NCI-H2171 (cell line): ENCODE measurements at places on chromosomes 12 and 14.

- no peak for DNase-seq
Measured at GRCh38 chr14:54854181-54854580, 48.4 kb downstream of the GCH1 start.

DNA sequence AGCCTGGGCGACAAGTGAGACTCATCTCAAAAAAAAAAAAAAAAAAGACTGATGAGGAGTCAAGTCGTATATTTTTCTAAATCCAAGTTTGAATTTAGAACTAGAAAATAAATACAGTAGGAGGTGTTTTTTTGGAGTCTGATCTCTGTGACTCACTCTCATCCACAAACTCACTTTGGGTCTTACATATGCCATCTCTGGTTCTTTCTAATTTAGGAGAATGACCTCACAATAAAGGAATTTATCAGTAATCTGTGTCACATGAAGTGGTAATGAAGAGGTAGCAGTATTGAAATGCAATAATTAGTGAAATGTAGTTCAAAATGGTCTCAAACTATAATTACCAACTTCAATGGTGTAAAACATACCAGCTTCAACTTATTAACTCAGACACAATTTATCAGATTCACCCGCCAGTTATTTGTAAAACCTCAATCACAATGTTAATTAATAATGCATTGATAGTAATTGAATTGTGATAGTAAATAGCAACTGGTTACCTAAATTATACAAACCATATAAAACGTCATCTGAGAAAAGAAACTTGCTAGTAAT lies 4.4 kb upstream of the CFL2 start:
- DNase-seq: no peak

DNA sequence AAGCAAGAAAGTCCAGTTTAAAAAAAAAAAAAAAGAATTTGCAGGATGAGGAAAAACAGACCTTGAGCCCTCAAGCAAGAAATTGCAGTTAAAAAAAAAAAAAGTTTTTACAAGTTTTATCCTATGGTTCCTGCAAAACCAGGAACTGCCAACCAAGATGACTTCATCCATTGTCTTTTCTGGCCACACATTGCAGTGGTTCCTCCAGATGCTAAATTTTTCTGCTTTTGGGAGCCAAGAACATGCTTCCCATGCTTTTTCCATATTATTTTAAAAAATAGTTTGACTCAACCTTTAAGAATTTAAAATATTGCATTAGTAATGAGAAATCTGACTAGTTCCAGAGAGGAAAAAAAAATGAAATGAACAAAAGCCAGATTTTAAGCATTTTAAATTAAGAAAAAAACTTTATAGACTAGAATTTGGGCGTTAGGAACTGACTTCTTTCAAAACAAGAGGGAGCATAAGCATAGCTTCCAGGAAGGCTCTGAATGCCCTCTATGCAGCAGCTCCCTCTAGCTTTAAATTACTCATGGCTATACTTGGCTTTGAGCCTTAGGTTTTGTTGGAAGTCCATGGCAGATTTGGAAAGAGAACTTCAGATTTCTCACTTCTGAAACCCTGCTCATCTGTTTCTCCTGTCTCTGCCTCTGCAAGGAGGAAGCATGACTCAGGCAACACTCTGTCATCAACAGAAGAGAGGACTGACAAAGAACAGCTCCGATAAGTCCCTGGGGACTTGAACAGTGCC lies 124.5 kb downstream of the GPR65 start:
- no peak for DNase-seq

GRCh38 chr12:121796855-121797751 lies 3.6 kb upstream of the RHOF start:
- no peak for DNase-seq

DNA sequence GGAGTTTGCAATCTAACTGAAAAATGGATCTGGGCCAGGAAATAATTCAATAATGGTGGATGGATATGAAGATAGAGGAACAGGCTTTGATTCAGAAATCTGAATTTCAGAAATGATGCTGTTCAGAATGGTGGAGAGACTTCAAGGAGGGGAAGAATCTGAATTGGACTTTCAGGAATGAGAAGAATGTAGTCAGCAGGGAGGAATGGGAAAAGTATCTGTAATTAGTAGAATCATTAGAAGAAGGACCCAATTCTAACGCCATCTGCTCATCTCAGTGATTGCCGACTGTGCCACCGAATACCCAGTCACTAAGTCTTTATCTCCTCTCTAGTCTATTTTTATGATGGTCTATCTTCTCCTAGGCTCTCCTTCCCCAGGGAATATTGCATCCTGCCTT lies 363.2 kb downstream of the GALC start:
- no peak for DNase-seq

DNA sequence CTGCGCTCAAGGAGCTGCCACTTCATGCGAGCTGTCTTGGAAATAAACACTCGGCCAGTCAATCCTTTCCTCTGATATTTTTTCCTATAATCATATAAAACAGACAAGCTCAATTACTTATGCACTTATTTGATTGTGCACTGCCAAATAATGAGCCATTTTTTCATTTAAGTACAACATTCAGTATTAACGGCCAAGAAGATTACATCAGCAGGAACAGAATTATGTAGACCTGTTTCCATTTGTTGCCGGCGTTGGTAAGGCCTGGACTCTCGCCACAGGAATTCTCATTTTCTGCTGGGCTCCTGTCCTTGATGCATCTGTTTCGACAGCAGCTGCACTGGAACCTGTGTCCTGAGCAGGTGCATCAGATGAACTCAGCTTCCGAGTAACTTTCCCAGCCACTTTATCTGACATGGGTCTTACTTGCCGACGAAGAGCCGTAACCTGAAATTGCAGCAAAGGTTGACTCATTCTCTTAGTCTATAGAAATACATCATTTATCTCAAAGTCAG lies 110.2 kb downstream of the KIF21A start:
- DNase-seq: no peak

DNA sequence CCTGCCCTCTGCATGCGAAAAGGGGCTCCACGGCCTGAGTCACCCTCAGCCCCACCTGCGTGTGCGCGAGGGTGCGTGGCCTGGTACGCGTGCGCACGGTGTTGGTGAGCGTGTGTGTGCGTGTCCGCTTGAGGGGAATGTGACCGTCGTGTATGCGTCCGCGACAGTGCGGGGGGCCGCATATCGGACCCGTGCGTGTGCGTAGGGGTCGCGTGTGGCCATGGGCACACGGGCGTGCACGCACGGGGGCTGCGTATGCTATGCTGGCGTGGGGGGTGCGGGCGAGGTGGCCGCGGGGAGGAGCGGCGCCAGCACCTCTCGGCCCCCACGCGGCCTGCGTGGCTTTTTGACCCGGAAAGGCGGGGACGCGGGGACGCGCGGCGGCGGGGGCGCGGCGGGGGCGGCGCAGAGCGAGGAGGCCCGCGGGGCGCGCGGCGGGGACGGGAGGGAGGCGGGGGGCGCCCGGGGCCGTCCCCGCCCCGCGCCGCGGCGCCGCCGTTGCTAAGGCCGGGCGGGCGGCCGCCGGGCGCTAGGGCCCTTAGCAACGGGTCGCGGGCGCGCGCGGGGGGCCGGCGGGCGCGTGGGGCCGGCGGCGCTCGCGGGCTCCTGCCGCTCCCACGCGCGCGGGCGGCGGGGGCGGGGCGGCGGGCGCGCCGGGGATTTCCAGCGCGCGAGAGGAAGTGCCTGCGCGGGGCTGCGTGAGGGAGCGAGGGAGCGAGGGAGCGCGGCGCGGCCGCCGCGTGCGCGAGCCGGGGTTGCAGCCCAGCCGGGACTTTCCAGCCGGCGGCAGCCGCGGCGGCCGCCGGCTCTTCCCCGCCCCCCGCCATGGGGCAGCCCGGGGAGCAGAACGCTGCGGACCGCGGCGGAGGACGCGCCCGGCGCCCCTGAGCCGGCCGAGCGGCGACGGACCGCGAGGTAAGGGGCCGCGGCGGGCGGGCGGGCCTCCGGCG lies at the start of gene TRAF3:
TRAF3 (plus strand) TSS at position 689 of the 950 bp plus-strand sequence. CDS start 92,753 bp downstream, outside the sequence.
- peak; percentile 23 for DNase-seq

DNA sequence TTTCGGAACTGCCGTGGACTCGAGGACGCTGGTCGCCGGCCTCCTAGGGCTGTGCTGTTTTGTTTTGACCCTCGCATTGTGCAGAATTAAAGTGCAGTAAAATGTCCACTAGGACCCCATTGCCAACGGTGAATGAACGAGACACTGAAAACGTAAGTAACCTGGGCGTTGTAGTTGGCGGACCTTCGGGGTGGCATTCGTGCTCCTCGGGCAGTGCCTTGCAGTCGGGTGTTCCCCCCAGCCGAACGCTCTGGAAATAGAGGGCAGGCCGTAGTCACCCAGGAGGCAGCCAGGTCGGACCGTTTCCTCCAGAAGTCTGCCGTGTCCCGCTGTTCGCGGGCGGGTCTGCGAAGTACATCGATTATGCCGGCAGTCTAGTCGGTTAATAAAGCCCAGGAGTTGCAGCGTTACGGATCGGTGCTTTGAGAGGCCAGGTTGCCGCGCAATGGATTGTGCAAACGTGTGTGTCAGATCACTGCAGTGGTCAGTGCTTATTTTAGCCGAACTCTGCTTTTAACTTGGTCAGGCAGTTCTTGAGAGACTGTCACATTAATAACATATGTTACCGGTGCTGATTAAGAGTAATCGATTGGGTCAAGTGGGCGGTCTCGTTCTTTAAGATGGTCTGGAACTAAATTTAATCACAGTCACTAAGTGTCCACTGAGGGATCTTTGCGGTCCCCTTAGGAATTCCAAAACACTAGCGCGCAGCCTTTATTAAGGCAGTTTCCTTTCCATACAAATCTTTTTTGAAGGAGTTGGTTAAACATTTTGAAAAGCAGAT lies 906 bp downstream of the MARK3 start:
- peak; percentile 21 for DNase-seq

GRCh38 chr14:106766145-106766544 lies 1239.8 kb downstream of the TMEM121 start:
- DNase-seq: no peak

DNA sequence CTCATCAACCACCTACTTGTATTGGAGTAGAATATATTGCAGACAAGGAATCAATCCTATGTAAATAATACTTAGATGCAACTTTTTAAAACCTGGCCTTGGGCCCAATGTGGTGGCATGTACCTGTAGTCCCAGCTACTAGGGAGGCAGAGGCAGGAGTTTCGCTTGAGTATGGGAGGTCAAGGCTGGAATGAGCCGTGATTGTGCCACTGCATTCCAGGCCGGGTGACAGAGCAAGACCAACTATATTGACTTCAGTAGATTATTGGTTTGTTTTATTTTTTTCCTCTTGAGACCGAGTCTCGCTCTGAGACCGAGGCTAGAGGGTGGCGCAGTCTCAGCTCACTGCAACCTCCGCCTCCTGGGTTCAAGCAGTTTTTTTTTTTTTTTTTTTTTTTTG lies 3.6 kb downstream of the LARP4 start:
- no peak for DNase-seq

DNA sequence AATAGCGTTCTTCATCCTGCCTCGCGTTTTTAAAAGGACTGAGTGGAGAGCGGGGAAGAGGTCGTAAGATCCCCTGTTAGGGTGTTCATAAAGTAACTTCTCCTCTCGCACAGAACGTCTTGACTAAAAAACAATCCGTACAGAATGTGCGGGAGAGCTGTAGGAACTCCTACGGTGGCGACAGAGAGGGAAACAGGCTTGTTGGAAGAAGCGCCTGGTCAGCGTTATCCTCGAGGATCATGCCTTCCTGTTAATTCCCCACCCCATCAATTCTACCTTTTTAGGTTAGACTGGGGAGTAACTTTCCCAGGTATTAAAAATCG lies 399 bp upstream of the WASHC4 start:
- DNase-seq: no peak

DNA sequence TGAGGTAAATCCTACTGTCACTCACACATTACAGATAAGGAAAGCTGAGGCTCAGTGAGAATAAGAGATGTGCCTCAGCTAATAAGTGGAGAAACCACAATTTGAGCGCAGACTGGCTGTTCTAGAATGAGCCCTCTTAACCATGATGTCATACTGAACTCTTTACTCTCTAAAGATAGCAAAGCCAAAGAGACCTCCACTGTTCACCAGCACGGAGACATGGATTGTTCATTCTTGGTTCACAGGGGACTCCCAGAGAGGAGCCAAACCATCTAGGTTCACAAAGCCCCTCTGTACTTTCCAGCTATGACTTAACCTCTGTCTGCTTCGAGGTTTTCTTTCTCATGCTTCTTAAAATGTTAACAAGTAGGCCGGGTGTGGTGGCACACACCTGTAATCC lies 32.7 kb upstream of the YARS2 start:
- DNase-seq: no peak

- DNase-seq: no peak
Measured at GRCh38 chr12:46519407-46519806, 146.8 kb upstream of the SLC38A2 start.

DNA sequence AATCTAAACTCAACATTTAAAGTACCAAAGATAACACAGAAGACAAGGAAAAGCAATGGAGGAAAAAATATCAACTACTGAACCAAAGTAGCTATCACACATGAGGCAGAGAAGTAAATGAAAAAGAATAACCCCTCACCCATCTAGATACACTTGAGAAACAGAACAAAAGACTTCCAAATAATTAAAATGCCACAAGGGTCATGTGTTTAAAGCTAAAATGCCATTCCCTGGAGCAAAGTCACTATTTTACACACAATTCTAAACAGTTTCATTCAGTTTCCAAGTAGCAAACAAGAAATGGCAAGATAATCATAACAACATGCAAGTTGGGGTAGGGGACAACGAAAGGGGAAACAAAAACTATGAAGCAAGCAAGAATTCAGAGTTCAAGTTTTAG lies 12.0 kb downstream of the OSBPL8 start:
- no peak for DNase-seq

DNA sequence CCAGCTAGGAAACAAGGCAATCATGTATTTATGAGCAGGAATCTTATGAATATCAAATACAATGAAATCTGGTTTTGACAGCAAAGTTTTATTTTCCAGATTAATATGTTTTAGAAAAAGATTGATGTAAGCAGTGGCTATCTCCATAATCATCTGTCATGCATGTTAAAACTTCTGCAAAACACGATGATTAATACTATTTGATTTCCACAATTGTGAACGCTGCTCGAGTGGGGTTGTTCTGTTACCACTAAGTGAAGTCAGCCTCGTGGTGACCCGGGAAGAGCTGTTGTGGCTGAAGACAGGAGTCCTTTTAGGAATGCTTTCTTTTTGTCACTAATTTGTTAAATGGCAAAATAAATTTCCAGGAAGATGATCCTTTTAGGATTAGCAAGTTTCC lies 9.4 kb downstream of the CFAP251 start:
- DNase-seq: no peak

- no peak for DNase-seq
Measured at GRCh38 chr14:69629225-69630127, 18.1 kb downstream of the SUSD6 start.

GRCh38 chr12:27861428-27862167 lies 81.6 kb upstream of the MANSC4 start:
- DNase-seq: no peak

DNA sequence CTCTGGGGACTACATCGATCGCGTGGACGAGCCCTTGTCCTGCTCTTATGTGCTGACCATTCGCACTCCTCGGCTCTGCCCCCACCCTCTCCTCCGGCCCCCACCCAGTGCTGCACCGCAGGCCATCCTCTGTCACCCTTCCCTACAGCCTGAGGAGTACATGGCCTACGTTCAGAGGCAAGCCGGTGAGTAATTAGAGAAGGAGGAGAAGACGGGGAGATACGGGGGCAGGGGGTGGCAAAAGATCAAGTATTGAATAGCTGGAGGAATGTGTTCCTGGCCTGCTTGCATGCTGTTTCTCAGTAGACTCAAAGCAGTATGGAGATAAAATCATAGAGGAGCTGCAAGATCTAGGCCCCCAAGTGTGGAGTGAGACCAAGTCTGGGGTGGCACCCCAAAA lies 21.9 kb downstream of the OS9 start:
- no peak for DNase-seq

- DNase-seq: no peak
Measured at GRCh38 chr14:90137807-90138206, 76.0 kb downstream of the KCNK13 start.
